Renal cortex interstitium (tissue), 15 donors: ENCODE measurements at places on chromosomes 3 and 15. TPM values are rescaled to one million over a fixed set of nuclear protein-coding genes. Genes with fewer than 3 reads are reported as not detected.

The ADAMTSL3 gene
- polyA plus RNA-seq: 5.3 TPM

The NR1I2 gene
- 1.1 TPM for polyA plus RNA-seq

The FRMD5 gene
- 1.5 TPM for polyA plus RNA-seq

The PCCB gene
- polyA plus RNA-seq: 60.6 TPM

The NMNAT3 gene
- polyA plus RNA-seq: 9.0 TPM

The GPR156 gene
- 3.0 TPM for polyA plus RNA-seq

The LEKR1 gene
- polyA plus RNA-seq: 1.2 TPM

DNA sequence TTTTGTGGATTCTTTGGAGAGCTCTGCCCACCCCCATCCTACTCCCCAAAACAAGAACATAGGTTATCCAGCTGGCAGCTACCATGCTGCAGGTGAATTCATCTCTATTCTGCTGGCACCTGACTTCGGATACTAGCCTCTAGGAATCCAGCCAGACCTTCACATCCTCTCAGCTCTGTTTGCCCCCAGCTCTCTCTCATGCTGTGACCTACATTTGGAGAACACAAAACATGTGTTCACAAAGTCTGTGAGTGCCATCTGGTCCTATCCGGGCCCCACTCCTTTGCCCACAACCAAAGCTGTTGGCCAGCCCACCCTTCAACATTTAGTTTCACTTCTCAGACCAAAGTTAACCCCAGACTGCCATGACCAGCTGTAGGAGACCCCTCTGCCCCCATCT, 89.4 kb upstream of the C3orf80 start:
- no peak for DNase-seq

DNA sequence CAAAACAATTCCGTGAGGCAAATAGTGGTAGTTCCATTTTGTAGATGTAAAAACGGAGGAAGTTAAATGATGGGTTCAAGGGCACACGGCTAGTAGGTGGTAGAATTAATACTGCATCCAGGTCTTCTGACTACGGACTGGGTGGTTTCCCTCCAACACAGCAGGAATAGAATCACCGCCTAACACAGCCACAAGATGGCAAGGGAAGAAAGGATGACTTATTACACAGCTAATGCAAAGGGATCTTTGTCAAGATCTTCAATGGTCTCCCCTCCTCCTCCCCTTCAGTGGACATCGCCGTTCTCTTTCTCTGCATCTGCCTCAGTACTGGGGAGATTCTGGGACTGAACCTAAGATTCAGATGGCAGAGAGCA, 524 bp upstream of the TOPBP1 start:
- no peak for DNase-seq

DNA sequence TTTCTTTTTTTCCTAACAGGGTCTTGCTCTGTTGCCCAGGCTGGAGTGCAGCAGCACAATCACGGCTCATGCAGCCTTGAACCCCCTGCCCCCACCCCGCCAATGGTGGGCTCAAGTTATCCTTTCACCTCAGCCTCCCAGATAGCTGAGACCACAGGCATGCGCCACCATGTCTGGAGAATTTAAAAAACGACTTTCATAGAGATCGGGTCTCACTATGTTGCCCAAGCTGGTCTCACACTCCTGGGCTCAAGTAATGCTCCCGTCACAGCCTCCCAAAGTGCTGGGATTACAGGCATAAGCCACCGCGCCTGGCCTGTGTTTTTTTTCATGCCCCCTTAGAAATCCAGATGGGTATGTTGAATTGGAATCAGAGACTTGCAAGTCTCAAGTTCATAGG, 40.3 kb downstream of the ERICH6 start:
- DNase-seq: no peak

DNA sequence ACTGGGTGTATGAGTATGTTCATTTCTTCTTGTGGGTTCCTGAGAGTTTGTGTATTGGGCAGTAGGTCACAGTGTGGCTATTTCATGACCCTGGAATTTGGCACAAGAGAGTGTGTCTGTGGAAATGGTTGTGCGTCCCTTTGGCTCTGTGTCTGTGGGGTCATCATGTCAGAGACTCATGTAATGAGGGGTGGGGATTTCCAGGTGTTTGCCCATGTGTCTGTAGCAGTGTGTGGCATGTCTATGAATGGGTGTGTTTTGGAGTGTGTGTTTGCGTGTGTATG, 1.3 kb upstream of the GATA2 start:
- DNase-seq: no peak

DNA sequence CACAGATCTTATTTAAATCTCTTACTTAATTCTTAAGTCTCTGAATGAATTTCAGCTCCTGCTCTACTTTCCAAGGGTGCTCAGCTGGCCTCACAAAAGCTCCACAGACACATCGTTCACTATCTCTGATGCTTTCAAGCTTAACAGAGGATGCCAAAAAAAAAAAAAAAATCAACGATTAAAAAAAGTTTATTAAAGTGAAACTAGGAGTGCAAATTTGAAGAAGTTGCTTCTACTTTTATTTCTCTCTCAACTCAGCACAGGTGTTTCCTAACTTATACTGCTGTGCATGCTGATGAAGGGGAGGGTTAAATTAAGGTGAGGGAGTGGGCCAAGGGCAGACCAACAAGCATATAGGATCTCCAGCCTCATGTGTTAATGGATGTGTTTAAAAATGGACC, 157.2 kb downstream of the TIGIT start:
- no peak for DNase-seq

DNA sequence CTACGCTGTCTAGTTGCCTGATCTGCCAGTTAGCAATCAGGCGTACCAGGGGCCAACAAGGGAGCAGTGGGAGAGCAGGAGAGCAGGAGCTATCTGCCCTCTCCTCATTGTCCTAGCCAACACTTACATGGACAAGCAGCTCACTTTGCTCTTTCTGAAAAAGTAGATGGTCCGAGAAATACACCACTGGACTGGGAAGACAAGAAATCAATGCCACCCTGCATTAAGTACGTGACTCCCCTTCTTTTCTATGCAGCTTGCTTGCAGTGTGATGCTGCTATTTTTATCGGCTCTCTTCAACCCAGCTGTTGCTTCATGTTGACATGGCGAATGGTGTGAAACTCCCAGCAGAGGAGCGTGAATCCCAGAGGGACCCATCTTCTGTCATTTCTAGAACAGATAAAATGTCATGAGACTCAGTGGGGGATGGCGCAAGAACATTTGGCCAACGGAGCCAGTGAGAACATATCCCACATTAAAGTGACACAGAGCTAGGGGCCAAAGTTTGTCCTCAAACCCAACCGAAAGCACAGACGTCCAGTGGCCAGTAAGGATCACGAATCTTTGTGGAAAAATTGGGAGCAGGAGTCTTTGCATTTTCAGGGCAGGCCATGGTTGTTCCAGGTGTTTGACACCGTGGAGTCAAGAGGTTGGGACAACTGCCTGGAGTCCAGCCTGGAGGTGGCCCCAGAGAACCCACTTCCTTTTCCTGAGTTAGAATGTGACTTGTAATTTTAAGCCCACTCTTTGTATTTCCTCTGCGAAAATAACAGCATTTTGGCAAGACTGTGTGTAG, 53.7 kb upstream of the MEF2A start:
- DNase-seq: no peak

GRCh38 chr3:163056874-163057497, 1560.4 kb downstream of the OTOL1 start:
- peak; percentile 4 for DNase-seq

DNA sequence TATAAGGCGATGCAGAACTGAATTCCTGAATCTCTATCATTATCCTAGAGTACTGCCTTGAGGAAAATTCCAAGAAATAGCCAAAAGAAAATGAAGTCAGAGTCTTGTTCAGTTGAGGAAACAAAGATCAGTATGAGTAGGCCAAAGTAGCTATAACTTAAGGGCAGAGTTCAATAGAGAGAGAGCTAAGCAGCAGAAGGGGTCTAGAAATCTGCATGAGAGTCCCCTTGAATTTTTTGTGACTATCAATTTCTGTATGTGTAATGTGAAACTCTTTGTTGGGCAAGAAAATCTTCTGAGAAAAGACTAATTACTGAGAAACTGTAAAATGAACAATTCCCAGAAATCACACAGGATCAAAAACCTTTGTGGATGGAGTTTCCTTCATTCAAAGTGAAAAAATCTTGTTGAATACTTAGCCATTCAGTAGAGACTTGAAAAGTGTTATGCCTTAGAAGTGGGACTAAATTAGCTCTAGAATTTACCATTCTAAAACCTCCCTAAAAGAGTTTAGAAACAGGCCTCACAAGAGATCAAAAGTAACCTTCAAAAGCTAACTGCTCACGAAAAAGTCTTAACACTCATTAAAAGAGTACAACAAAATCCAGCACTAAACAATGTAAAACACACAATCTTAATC, 43.1 kb upstream of the FNDC3B start:
- DNase-seq: no peak

GRCh38 chr3:175983379-175983778, 1124.2 kb downstream of the NAALADL2 start:
- DNase-seq: no peak

DNA sequence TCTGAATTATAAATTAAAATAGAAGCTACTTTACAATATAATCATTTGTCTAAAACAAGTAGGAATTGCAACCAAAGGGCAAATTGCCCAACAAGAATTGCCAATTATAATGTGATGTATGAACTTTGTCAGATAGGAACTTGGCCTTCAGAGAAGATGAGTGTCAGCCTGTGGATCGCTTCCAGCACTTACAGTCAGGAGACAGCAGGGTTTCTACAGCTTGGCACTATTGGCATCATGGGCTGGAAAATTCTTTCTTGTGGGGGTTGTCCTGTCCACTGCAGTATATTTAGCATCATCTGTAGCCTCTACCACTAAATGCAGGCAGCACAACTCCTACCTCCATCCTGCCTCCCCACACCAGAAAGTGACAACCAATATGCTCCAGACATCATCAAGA, 48.1 kb upstream of the CRBN start:
- DNase-seq: no peak
